ENCODE measurements at places on chromosomes 3 and 15.

DNA sequence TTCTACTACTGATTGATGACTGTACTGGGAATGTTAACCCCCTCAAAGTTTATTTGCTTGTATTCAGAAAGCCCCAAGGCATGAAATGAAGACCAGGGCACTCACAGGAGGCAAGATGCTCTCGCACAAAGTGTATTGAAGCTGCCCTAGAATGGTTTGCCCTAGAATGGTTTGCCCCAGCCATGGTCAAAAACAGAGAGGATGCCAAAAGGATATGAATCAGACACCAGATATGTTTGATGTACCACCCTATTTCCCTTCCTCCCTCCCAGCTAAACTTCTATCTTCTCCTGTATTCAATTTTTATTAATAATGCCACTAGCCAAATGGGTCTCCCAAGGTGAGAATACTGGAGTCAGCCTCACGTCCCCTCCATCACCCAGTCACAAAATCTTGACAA lies 101.3 kb downstream of the TMCO5A start:
- no peak for DNase-seq

- no peak for DNase-seq
Observed at GRCh38 chr3:151008699-151009098, 36.2 kb upstream of the CLRN1 start.

DNA sequence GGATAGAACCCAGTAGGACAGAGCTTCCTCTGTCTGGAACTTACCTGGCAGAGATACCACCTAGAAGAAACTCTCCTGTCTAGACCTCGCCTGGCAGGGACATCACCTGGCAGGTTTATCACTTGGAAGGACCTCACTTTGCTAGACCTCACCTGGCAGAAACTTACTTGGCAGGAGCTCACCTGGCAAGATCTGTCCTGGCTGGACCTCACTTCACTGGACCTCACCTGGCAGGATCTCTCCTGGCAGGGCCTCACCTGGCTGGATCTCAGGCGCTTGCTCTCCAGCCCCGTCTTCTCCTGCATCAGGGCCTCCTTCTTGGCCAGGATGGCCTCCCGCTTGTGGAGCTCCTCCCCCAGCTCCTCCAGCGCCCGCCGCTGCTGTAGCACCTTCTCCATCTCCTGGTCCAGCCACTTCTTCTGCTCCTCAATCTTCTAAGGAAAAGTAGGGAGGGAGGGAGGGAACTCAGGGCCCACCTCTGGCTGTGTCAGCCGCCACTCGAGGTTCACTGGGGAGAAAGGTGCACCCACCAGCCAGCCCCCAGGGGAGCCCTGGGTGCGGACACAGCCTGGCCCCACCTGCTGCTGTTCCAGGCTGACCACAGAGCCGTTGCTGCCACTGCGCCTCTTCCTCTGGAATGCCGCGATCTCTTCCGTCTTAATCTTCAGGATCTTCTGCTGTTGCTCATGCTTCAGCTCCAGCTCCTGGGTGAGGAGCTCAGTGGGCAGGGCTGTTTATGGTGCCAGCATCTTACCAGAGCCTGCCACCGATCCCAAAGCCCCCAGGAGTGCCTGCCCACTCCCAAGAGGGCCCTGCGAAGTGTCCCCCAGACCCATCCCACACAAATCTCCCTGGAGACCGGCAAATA lies 22.5 kb downstream of the KIF7 start:
- no peak for DNase-seq

DNA sequence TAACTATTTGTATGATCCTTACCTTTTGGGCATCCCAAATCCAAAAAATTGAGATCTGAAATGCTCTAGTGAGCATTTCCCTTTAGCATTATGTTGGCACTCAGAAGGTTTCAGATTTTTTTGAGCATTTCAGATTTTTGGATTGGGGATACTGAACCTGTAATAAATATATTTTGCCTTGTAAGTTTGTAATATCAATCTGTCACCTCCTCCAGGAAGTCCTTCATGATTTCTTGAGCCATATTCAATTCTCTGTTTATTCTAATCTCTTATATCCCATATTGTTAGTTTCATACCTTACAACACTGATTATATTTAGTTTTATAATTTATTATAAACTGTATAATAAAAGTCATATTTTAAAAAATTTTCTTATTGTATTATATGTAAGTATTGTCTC lies 215.2 kb downstream of the BBX start:
- no peak for DNase-seq

- no peak for DNase-seq
Observed at GRCh38 chr15:54206586-54207321, 228.5 kb downstream of the UNC13C start.

DNA sequence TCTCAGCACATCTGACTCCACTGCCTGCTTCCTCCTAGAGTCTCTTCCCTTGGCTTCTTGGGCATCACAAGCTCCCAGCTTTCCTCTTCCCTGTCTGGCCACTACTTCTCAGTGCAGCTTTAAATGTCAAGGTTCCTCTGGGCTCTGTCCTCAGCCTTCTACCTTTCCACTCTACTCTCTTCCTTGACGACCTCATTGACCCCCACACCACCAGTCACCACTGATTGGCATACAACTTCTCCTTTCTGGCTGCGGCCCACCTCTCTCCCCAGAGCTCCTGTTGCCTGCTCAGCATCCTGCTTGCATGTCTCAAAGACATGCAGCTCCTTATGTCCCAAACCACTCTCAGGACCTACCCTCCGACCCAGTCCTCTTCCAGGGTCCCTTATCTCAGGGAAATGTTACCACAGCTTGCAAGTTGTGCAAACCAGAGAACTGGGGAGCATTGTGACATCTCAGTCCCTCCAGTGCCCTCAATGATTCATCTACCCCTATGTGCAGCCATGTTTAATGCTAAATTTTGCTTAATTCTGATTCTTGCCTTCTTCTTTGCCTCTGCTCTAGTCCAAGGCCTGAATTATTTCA lies 49.9 kb downstream of the TRPM1 start:
- no peak for DNase-seq

DNA sequence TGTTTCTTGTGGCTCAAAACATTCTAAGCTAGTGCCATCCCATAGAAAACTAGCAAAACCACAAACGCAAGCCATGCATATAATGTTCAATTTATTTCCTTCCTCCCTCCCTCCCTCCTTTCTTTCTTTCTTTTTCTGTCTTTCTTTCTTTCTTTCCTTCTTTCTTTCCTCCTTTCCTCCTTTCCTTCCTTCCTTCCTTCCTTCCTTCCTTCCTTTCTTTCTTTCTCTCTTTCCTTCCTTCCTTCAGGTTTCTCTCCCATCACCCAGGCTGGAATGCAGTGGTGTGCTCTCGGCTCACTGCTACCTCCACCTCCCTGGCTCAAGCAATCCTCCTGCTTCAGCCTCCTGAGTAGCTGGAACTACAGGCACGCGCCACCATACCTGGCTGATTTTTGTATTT lies 492.8 kb upstream of the PROK2 start:
- no peak for DNase-seq

GRCh38 chr3:151548195-151548594 lies 87.3 kb upstream of the IGSF10 start:
- no peak for DNase-seq

- no peak for DNase-seq
Observed at GRCh38 chr3:32203854-32204253, 34.6 kb upstream of the CMTM8 start.

DNA sequence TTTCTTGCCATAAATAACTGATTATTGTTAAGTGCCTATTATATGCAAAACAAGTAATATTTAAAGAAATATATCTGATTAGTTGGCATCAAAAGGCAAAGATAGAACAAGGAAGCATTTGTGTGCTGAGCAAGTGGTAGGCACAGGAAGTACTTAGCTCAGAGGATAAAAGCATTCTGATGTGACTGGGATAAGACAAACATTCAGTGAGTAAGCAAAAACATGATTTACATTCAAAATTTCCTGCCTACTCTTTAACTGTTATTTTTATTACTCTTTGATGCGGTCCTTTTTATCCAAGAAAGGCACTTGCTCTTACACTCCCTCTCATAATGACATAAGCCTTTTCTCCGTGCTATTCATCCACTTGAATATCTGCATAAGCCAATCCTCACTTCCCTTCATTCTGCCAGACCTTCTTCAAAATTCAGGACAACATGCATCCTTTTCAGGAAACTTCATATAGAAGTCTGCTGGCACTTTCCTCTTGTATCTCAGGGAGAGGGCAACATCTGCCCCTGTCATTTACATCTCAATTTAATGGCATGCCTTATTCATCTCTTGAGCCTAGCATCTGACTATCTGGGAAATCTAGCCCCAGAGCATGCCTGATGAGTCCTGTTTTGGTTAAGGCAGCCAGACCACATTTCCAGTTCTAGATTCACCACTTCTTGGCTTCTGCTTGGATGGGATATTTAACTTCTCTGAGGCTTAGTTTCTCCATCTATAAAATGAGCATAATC lies 478.2 kb upstream of the ROBO2 start:
- DNase-seq = no peak

DNA sequence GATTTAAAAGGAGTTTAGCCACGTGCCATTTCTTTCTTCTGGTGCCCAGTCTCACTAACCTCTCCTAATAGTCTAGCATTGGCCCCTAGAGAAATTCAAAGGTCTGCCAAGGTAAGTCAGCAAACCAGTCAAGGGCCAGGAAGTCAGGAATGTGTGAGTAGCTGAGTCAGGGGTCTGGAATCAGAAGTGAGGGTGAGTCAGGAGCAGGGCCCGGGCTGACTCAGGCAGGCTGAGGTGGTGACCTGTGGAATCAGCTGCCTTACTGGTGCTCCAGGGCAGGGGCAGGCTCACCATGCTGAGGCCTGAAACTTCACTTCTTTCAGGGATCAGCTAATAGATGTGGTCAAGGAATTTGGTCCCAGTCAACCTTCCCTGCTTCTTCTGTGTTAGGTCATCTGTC lies 105.8 kb upstream of the MYZAP start:
- no peak for DNase-seq

DNA sequence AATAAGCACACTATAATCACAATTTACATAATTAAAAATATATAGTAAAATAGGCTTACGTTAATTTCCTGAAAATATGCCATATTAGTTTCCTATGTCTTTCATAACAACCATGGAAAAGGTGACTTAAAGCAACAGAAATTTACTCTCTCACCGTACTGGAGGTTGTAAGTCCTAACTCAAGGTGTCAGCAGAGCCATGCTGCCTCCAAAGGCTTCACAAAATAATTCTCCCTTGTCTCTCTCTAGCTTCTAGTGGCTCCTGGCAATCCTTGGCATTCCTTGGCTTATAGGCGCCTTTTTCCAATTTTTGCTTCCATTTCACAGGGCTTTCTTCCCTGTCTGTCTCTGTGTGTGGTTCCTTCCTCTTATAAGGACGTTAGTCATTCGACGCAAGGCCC lies 7.6 kb downstream of the SI start:
- DNase-seq = no peak

DNA sequence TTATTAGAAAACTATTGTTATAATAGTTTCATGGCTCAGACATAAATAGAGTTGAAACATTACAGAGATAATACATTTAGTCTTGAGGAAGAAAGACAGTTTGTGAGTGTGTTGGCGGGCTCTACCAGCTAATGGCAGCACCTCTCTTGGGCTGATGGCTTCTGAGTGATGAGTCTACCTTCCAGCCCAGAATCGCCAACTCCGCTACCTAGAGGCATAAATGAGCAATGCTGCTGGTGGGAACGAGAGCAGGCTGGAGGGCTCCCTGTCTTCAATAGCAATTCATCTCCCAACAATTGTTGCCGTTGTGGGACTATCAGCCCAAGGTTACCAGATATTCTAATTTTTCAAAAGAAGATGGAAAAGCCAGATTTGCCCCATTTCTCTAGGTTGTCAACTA lies 388.7 kb downstream of the FOXP1 start:
- no peak for DNase-seq

DNA sequence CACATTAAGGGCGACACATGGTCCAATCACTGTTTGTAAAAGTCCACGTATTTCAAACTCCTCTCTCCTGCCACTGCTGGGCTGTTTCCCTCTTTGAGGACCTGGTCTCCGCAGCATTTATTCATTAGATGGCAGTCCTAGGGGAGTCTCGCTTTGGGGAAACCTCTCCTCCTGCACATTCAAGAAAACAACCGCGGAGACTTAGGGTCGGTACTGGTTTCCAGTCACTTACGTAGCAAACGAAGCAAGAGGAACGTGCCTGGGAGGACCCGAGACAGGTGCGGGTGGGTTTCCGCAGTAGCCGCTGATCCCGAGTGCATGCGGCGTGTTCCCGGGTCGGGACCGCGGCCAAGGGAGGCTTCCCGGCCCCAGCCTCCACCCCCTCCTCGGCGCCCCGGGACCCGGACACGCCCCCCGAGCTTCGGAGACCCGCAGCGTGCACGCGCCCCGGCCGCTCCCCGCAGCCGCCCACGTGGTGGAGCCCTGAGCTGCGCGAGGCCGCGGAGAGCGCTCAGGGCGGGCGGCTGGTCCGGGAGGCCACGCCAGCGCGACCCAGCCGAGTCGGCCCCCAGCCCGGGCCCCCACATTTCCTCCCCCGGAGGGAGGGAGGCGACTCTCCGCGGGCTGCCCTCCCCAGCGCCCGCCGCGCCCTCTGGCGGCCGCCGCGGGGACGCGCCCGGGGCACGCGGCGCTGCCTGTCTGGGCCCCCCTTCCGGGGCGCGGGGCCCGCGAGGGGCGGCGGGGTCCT lies 1.1 kb upstream of the IGF1R start:
- peak; percentile 49 for DNase-seq

DNA sequence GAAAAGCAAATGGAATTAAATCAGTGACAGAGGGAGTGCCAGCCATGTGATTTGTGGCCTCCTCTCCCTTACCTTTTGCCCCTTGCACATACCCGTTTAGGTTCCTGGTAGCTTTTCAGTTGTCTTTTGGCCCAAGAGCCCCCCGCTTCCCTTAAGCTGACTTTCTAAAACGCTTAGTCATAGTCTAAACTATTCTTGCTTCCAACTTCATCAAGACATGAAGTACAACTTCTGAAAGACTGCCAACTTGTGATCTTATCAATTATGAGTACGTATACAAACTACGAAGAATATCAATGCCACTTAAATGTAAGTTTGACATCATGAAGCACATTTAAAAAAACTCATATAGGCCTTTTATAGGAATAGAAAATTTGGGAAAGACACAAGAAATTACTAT lies 61.9 kb downstream of the EIF3J start:
- DNase-seq = no peak

DNA sequence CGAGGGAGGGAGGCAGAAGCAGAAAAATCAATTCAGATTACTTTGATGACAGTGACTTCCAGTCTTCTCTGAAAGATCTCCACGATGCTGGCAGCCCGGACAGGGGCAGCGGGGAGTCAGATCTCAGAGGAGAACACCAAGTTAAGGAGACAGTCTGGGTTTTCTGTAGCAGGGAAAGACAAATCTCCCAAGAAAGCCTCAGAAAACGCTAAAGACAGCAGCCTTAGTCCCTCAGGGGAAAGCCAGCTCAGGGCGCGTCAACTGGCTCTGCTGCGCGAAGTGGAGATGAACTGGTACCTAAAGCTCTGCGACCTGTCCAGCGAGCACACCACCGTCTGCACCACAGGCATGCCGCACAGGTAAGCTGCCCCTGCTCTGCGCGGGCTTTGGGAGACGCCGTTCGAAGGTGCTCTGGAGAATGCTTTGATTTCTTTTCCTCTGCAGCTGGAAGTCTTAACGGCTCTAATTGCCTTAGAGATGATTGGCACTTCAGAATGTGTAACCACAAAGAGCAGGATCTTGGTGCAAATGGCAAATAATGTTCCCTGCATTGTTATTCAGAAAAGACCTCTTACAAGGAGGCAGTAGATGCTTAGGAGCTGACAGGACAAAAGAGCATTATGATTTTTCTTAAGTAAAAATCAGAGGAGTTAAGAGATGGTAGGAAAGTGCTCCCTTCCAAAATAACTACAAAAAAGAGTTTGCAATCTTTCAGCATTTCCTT lies at the start of gene KCNAB1:
Gene KCNAB1 (plus strand): TSS at position 51 of the 724 bp plus-strand sequence.
- DNase-seq = no peak

- no peak for DNase-seq
Observed at GRCh38 chr3:147318900-147319299, 87.4 kb downstream of the ZIC4 start.

All from activated T-helper 1 cell treated with Interleukin-2 at 50 U/mL for 16 hours (primary cell).